ENCODE measurements at places on chromosomes 7 and 10.

DNA sequence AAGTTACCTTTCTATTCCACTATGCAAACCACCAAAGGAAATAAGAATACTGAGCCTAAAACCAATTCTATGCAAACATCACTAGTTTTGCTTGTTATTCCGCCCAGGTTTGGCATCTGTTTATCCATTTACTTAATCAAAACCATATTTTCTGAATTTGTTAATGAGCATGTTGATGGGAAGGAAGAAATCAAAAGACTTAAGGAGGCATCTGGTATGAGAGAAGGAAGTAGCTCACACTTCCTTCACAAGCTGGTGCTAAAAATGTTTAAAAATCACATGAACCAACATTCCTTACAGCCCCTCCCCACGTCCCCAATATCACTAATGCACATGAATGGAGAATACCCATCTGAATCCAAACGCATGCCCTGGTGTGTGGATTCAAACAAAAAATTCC is 52.0 kb upstream of the PRKAR2B start:
- DNase-seq, result no peak

DNA sequence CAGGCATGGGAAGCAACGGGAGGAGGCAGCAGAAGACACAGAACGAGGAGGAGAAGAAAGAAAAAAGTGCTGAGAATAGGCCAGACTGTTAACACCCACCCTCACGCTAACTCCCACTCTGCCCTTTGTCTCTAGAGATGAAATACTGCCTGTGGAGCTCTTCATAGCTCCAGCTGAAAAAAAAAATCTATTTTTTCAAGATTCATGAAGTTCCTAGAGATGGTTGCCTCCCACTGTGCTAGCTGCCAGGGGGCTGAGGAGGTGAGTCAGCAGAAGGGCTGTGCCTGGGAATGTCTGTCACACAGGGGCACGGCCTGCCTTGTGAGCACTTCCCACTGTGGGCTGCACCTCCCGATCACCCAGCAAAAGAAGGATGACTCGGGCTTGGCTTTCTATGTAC is 144.5 kb downstream of the RNF216 start:
- peak; percentile 93 for DNase-seq

GRCh38 chr7:41900532-41900931 is 197.6 kb upstream of the INHBA start:
- DNase-seq, result no peak

DNA sequence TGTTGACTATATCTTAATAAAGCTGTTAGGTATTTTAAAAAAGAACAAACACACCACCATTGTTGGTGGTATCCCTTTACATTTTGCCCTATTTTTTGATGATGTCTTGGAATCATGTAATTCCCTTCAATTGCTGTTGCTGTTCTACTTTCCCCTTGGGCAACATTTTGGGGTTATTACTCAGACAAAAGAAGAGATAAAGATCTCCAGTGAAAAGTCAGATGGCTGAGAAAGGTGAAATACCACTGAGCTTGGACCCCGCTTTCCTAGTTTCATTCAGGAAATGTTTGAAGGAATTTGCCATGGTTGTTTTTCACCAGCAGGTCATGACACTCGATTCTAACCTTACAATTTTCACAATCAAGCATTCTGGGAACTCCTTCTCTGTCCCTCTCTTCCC is 84.6 kb downstream of the MACC1 start:
- no peak for DNase-seq

- DNase-seq, result no peak
Measured at GRCh38 chr10:74330646-74331045, 179.6 kb downstream of the ADK start.

DNA sequence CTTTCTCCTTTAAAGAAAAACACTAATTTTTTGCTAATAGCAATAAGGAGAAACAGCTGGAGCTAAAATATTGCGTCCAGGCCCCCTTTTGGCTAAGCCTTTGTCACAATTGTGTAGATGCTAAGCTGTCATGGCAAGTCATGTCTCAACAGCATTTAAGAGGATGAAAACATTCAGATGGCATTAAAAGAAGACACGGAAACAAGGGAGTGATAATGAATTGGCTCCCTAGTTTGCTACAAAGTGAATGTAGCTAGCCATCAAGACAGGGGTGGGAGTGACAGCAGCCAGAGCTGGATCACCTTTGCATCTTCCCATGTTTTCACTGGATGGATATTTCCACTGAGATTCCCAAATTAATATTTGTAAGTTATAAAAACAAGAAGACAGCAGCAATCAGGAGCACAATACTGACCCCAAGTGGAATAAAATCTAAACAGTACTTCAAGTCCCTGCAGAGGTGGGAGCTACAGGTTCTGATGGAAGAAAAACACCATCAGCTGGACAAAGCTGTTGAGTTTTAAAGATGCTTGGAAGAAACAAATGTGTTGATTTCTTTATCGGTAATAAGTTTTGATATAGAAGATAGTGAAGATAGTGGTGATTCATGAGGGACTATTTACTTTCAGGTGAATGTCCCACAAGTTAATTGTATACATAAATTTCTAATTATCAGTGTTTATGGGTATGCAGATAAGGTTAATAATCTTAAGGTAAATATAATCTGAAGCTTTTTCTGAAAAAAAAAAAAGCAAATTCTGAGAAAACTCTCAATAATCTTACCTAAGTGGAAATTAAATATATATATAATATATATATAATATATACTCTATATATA is 129.4 kb downstream of the SLC16A9 start:
- DNase-seq, result peak; percentile 82

DNA sequence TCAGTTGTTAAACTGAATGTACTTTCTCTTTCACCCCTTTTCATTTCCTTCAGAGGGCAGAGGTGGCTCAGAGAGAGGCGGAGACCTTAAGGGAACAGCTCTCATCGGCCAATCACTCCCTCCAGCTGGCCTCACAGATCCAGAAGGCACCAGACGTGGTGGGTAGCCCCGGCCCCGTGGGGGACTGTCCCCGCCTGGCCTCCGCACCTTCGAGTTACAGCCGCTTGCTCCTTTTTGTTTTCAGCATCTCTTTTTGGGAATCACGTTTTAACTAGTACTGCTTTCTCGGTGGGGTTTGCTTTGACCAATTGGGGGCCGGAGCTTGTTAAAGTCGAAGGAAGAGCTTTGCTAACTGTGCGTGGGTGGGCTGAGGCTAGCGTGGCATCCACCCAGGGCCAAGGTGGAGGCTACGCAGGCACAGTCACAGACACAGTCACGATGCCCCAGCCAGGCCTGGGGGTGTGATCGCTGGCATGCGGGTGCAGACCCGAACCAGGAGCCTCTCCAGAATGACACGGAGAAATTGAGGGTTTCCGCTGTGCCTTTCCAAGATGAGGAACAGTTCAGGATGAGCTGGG is 116.2 kb upstream of the SH2B2 start:
- DNase-seq, result peak; percentile 27

GRCh38 chr10:125812128-125812750 is 10.8 kb downstream of the UROS start:
- DNase-seq, result peak; percentile 43

DNA sequence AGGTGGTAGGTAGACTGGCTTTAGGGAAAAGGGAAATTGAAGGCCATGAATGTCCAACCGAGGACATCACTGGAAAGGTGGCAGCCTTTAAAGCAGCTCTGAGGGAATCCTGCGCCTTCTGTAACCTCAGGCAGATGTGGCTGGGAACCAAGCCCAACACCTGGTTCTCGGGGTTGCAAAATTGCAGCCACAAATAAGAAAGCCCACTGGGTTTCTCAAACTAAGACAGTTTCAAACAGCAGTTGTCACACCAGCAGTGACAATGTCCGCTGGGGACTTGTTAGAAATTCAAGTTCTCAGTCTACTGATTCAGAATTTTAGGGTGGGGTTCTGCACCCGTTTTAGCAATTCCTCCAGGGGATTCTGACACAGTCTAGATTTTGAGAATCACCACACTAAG is 42.7 kb upstream of the STEAP1B start:
- DNase-seq, result no peak

DNA sequence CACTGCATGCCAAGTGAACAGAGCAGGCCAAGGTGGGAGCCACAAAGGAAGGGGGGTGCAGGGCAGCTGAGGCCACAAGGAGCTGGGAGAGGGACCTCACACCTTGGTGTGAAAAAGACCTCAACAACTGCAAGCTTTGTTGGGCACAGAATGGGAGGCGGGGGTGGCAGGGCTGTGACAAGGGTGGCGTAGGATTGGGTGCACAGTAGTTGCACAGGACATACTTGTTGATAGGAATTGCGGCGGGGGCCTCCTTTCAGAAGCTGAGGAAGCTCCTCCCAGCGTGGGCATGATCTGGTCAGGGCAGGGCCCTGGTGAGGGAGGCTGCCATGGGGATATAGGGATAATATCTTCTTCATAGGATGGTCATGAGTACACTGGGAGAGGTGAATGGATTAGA is 25.8 kb downstream of the POLL start:
- DNase-seq, result no peak

- DNase-seq, result no peak
Measured at GRCh38 chr10:73818402-73818801, 7.0 kb upstream of the NDST2 start.

DNA sequence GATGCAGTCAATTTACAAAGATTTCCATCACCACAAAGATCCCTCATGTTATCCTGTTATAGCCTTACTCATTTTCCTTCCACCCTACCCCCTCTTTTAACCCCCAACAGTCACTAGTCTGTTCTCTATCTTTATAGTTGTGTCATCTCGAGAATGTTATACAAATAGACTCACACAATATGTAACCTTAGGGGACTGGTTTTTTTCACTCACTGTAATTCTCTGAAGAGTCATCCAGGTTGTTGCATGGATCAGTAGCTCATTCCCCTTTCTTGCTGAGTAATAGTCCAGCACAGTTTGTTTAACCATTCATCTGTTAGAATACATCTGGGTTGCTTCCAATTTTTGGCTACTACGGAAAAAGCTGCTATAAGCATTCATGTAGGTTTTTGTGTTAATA is 121.1 kb upstream of the PDE1C start:
- no peak for DNase-seq

GRCh38 chr10:36489611-36490228 is 635.7 kb upstream of the ANKRD30A start:
- peak; percentile 73 for DNase-seq

GRCh38 chr10:97089209-97089870 is 96.4 kb downstream of the SLIT1 start:
- DNase-seq, result no peak

- no peak for DNase-seq
Measured at GRCh38 chr7:1931951-1932270, 261.8 kb downstream of the ELFN1 start.

DNA sequence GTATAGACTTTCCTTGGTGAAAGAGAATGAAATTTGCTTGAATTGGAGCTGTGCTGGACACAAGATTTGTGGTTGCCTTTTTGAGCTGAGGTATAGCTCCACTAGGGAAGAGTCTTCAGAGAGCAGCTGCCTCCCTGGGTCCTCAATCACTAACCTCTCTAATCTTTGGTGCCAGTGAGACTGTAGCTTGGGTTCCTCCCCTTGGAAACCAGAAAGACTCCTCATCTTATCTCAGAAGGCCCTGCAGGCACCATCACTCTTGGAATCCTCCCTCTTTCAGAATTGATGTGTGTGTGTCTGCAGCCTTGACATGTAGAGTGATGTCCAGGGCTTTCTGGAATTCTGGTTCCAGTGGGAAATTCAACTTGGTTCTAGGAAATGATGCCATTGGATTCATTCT is 426.5 kb downstream of the RPS24 start:
- DNase-seq, result no peak

All from fibroblast of pulmonary artery (primary cell).